ENCODE measurements at places on chromosomes 2 and 18.

DNA sequence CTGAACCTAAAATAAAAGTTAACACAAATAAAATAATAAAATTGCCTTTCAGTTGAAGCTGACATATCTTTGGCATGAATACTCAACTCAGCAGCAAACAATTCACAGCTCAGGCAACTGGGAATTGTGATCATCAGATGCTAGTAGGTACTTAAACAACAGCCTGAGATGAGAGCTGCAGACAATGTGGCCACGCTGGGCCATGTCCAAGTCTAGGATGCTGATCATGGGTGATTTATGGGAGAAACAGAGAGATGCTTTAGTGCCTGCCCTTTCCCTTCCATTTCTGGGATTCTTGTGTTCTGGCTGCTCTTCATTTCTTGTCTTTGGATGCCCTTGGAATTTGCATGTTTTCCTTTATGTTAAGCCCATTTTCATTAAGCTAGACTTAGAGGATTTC, 212.4 kb upstream of the CWC22 start:
- DNase-seq: no peak

DNA sequence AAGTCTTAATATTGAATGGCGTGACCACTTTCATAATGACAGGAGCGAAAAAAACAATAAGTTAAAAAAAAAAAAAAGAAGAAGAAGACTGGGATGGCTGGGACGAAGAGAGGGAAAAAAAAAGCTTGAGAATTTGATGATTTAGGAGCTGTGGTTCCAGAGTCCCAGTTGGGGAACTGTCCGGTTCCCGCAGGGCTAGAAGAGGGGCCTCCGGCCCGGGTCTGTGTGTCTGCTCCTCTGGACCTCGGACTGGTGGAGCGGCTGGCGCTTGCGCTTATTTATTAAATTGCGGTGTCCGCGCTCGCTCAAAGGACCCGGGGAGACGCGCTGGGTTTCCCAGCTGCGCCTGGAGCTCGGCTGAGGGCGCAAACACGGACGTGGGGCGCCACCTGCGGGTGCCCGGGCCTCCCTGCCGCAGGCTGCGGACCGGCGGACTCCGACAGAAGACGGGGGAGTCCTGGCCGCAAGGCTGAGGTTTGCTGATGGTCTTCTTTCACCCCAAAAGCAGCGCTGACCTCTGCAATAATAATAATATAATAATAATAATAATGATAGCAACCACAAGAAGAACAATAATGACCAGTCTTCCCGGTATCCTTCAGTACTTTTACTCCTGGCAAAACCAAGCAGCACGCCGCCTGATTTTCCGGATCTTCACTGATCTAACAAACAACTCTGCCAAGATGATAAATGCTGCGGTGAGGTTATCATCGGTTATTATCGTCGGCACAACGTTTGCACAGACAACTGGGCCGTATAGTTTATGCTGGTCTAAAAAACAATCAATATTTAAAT, at the start of gene CBLN2:
TSS of gene CBLN2 (minus strand) at position 251 of the 795 bp plus-strand sequence. CDS start 2,182 bp downstream, outside the sequence.
- DNase-seq: peak; percentile 7

DNA sequence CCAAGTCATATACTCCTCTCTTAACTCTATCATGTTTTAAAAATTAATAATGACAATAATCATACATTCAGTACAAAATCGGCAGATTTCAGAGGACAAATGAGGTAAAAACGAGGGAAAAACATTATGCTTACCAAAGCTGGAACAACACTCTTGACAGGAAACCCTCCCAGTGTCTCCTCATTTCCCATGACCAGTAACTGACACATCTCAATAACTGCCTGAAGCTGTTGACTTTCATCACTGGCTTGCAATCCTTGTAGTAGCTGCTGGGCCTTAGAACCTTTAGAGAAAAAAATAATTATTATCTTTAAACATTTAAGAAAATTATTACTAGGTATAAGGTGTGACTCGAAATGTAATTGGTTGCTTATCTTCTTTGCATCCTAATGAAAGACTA, 103.6 kb downstream of the TRIP12 start:
- DNase-seq: no peak

DNA sequence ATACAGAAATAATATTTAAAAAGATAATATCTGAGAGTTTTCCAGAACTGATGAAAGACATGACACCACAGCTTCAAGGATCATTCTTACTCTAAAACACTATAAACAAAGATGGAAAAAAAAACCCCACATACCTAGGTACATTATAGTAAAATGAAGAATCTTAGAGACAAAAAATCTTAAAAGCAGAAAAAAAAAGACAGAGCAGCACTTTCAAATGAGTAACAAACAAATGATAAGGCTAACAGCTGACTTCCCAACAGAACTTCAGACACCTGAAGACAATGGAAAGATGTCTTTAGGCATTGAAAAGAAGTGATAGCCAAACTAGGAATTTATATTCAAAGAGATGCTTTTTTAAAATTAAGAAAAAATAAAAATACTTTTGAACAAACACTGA, 21.2 kb upstream of the AFF3 start:
- DNase-seq: no peak

DNA sequence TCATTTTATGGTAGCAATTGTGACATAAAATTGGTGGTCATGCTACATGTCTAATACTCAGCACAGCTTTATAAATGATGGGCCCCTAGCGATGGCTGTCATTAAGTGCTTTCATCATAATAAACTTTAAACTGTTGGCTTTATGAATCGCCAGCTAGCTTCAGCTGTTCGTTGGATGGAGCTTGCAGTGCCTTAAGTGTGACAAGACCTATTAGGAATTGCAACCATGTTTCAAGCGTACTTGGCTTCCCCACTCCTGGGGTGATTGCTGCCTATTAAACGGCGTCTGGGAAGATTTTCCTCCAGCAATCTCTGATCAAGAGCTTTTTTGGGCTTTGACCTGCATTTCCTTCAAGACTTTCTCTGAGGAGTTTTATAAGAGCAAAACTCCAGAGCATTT, 164.5 kb upstream of the SIX3 start:
- no peak for DNase-seq

DNA sequence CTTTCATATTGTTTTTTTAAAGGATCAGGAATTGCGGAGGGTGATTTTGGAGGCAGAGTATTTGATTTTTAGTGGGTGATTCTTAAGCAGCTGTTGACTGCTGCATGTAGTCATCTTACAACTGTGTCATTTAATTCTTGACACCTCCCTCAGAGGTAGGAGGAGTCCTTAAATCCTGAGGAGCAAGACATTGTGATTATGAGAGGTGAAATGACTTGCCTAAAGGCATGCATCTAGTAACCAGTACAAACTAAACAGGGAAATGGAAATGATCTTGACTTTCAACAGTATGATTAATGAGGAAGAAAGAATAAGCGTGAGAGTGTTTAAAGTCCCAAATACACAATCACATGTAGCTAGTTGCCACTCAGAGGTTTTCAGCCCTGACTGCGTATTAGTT, 440.7 kb downstream of the THSD7B start:
- peak; percentile 75 for DNase-seq

DNA sequence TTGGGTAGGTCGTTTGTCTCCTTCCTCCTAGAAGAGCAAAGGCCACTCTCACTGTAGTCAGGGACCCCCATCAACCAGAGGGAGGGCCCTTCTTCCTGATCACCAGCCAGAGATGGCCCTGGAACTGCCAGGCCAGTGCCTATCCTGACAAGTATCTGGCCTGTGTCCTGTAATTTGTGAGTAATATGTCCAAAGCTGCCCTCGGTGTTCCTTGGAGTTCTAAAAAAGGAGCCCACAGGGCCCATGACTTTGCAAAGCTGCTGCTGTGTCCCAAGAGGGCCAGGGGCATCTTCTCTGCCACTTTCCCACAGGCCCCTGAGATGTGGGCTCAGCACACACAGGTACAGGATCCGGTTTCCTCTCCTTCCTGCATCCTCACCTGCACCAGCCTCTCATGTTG, 212.4 kb downstream of the SEPTIN10 start:
- DNase-seq: no peak

DNA sequence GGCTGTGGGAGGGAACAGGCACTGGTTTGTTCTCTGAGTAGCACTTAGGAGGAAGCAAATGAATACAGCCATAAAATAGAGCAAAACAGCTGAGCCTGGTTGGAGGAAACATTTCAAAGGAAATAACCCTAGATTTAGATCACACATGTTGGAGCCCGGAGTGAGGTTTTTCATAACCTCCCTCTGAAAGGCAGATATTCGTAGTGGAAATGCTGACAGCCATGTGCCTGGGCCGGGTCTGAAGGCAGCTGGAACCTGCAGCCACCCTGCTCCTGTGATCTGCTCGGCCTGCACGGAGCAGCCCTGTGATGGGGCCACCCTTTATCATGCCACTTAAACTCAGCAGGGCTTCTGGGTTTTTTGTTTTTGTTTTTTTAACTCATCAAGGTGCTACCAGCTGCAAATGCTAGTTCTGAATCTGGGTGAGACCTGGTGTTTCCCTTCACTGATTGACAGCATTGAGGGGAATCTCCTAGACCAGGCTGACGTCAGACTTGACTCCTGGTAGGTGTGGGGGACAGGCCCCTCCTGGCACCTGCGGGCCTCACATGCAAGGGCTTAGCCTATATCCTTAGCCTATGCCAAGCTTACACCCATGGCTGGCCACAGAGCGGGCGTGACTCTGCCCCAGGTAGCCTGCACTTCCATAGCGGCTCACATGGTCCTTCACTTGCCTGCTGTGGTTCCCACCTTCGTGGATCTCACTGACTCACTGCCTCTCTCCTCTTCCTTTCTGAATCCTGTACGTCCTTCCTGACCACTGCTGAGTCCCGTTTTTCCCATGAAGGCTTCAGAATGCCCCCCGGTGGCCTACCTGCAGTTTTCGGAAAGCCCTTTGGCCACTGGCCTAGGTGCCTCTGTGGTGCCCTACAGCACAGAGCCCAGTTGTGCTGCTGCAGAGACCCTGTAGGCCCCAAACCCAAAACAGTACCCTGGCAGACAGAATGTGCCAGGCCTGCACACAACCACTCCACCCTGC, 217.3 kb downstream of the SEPTIN10 start:
- DNase-seq: no peak

GRCh38 chr2:117359266-117359914, 455.1 kb upstream of the DDX18 start:
- DNase-seq: peak; percentile 66

- DNase-seq: peak; percentile 98
Observed at GRCh38 chr18:57619876-57620275, 1.8 kb downstream of the NARS1 start.

DNA sequence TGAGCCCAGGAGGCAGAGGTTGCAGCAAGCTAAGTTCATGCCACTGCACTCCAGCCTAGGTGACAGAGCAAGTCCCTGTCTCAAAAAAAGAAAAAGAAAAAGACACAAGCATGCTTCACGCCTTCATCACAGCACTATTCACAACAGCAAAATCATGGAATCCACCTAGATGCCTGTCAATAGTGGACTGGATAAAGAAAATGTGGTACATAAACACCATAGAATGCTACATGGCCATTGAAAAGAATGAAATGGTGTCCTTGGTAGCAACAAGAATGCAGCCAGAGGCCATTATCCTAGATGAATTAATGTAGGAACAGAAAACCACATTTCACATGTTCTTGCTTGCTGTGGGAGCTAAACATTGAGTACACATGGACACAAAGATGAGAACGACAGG, 392.6 kb downstream of the EIPR1 start:
- no peak for DNase-seq
